ENCODE measurements at places on chromosomes 3 and 15. TPM values are rescaled to one million over a fixed set of nuclear protein-coding genes. Genes with fewer than 3 reads are reported as not detected.

- peaks cover 21% of the 10 kb centered on the region for H3K4me1 ChIP-seq
- no peak overlapping the region for H3K4me3 ChIP-seq
- no peak for DNase-seq
- H3K27me3 ChIP-seq, result no peaks in the 10 kb centered on the region
- no peaks in the 10 kb centered on the region for H3K36me3 ChIP-seq
These were observed 400.5 kb downstream of the PTPRG start for GRCh38 chr3:61961900-61962299.

DNA sequence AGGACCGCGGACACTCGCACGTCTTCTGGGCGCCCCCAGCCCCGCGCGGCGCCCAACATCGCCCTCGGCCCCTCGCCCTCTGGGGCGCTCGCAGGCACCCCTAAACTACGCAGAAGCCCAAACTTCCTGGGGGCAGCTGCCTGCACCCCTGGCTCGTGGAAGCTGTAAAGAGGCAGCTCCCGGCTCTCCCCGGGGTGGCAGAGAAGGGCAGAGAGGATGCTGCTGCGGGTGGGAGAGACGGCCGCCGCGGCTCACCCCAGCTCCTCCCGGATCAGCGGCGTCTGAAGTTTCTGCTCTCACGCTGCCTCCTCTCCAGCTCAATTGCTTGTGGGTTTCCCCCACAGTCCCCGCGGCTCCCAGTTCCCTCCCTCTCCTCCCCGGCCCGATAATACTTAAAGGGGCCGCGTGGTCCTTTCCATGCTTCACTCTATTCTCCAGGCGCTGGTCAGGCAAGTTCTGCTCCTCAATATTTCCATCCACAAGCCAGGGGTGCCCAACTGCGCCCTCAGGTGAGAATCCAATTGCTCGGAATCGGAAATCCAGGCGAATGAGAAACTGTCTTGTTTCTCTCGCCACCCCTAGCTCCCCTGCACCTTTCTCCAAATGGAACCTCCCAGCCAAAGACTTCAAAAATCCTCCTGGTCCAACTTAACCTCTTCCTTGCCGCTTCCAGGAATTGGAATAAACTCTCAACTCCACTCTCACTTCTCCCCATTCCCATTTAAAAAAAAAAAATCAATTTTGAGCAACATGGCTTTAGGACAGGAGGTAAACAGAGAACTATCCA, 748.5 kb downstream of the ROBO1 start:
- peaks cover 54% of the 10 kb centered on the region for H3K27me3 ChIP-seq
- peak overlapping the region; percentile 90 for H3K27ac ChIP-seq
- no peaks in the 10 kb centered on the region for H3K36me3 ChIP-seq
- peak; percentile 77 for DNase-seq

GRCh38 chr15:63042877-63043334, 359 bp downstream of the TPM1 start:
- H3K27ac ChIP-seq, result peak overlapping the region; percentile 99
- peaks cover 18% of the 10 kb centered on the region for H3K27me3 ChIP-seq
- H3K4me3 ChIP-seq, result peak overlapping the region; percentile 83
- DNase-seq, result no peak

GRCh38 chr3:46489875-46490274, 7.9 kb upstream of the RTP3 start:
- H3K36me3 ChIP-seq, result no peaks in the 10 kb centered on the region
- H3K27me3 ChIP-seq, result no peaks in the 10 kb centered on the region
- H3K4me3 ChIP-seq, result no peak overlapping the region
- H3K4me1 ChIP-seq, result peaks cover 23% of the 10 kb centered on the region
- DNase-seq, result no peak

DNA sequence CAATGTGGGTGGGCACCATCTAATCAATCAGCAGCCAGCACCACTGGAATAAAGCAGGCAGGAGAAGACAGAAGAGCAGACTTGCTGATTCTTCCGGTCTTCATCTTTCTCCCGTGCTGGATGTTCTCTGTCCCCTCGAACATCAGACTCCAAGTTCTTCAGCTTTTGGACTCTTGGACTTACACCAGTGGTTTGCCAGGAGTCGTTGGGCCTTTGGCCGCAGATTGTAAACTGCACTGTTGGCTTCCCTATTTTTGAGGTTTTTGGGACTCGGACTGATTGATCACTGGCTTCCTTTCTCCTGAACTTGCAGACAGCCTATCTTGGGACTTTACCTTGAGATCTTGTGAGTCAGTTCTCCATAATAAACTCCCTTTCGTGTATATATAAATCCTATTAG, 292.8 kb downstream of the BCHE start:
- no peak for DNase-seq
- no peak overlapping the region for H3K4me3 ChIP-seq
- H3K4me1 ChIP-seq, result no peaks in the 10 kb centered on the region
- H3K36me3 ChIP-seq, result no peaks in the 10 kb centered on the region
- H3K27ac ChIP-seq, result no peak overlapping the region

DNA sequence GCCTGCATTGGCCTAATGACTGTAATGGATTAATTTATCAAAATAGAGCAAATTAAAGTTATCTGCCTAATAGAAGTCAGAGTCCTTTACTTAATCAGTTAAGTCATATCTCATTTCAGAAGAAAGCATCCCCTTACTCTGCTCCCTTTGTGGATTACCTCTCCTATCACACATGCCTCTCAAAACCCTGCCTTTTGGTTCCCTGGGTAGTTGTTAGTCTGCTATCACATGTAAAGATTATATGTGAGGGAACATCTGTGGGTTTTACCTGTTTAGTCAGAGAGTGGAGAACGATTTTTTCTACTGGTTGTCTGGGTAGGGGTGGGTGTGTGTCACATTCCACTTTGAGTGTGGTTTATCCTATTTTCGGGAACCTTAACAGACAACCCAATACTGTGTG, 16.4 kb downstream of the UBE2E2 start:
- peaks cover 40% of the 10 kb centered on the region for H3K4me1 ChIP-seq
- no peak overlapping the region for H3K4me3 ChIP-seq
- no peaks in the 10 kb centered on the region for H3K27me3 ChIP-seq

- no peak overlapping the region for H3K4me3 ChIP-seq
- H3K27ac ChIP-seq, result no peak overlapping the region
- DNase-seq, result no peak
- H3K36me3 ChIP-seq, result peaks cover 3% of the 10 kb centered on the region
These were observed 5.3 kb downstream of the TXNRD3 start for GRCh38 chr3:126649556-126650092.

GRCh38 chr3:126433105-126433430, 38.4 kb downstream of the CFAP100 start:
- H3K27ac ChIP-seq, result peak overlapping the region; percentile 64
- H3K4me3 ChIP-seq, result no peak overlapping the region
- no peaks in the 10 kb centered on the region for H3K27me3 ChIP-seq
- DNase-seq, result no peak
- H3K4me1 ChIP-seq, result peaks cover 16% of the 10 kb centered on the region

DNA sequence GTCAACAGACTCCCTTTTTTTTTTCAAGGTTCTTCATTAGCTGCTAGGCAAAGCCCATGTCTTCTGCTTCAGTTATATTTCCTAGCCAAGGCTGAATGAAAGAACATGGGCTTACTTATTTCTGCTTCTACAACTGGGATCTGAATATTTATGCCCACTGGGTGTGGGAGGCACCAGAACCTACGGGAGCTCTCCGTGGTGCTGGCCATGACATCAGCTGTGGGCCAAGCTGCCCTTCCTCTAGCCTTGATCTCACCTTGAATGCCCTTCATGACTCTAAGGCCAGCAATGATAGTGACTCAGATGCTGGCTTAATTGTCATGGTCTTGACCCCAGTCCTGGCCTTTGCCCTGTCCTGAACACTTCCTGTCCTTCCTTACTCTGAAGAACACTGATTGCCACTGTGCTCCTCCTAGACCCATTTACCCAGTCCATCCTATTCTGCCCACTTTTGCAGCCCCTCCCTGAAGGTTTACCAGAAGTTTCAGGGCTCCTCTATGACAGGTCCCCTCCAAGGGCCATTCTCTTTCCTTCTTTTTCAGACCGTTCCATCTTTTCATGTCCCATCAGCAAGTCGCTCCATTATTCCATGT, 32.8 kb upstream of the PRR20G start:
- H3K36me3 ChIP-seq, result no peaks in the 10 kb centered on the region
- H3K27ac ChIP-seq, result no peak overlapping the region
- H3K4me3 ChIP-seq, result no peak overlapping the region

DNA sequence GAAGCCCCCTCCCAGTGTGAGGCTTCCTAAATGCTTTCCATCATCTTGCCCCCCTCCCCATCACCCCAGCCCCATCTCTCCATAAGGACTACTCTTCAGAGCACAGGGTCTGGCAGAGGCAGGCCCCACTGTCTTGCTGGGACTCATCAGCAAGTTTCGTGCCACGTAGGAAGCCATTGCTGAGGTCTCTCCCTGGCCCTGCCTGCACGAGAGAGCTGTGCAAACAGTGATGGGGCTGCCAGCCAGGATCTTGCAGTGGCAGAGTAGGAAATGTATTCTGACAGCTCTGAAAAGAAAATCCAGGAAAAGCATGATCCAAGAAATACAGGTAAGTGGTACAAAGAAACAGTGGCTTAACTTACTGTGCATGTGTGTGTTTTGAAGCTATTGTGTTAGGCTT, 22.6 kb downstream of the ISL2 start:
- no peaks in the 10 kb centered on the region for H3K4me1 ChIP-seq
- no peak overlapping the region for H3K27ac ChIP-seq

DNA sequence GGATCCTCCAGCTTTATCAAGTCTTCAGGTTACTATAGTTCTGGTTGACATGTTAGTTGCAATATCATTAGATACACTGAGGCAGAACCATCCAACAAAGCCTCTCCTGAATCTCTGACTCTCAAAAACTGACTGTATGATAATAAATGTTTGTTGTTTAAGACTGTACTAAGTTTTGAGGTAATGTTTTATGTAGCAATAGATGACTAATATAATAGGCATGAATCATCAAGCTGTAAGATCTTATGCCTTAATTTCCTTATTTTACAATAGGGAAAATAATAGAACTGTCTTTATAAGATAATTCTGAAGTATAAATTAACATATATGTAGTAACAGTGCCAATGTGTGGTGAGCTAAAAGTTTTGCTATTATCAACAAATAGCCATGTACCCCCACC, 88.9 kb upstream of the TBC1D5 start:
- no peak overlapping the region for H3K27ac ChIP-seq
- H3K4me3 ChIP-seq, result no peak overlapping the region
- no peak for DNase-seq

GRCh38 chr3:169818316-169818715, 5.6 kb upstream of the LRRC34 start:
- no peaks in the 10 kb centered on the region for H3K36me3 ChIP-seq
- H3K4me3 ChIP-seq, result no peak overlapping the region
- H3K4me1 ChIP-seq, result peaks cover 9% of the 10 kb centered on the region
- DNase-seq, result no peak
- peaks cover 27% of the 10 kb centered on the region for H3K27me3 ChIP-seq

DNA sequence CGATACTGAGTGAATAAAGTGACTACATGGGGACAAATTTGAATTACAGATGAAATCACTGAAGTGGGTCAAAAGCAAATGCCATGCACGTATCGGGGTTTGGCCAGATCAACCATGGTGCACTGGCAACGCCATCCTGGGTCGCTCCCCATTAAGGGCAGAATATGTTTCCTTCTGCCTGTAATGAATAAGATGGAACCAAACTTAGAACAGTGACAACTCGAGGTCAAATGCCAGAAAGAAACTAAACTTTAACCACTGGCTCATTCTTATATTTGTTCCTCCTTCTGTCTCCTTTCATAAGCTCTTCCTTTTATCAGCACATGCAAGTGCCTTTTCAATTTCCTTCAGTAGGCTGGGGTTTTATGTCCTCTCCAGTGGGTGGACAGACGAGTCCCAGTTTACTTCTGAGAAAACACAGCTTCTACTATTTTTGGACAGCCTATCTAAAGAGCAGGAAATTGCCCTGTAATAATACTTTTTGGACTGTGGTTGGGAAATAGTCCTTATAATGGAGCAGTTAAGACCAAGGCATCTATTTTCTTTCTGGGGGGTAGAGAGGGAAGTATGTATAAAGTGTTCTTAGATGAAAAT, 61.4 kb downstream of the WHAMM start:
- H3K36me3 ChIP-seq, result no peaks in the 10 kb centered on the region
- H3K4me3 ChIP-seq, result no peak overlapping the region
- no peaks in the 10 kb centered on the region for H3K27me3 ChIP-seq
- DNase-seq, result no peak
- peaks cover 26% of the 10 kb centered on the region for H3K4me1 ChIP-seq

DNA sequence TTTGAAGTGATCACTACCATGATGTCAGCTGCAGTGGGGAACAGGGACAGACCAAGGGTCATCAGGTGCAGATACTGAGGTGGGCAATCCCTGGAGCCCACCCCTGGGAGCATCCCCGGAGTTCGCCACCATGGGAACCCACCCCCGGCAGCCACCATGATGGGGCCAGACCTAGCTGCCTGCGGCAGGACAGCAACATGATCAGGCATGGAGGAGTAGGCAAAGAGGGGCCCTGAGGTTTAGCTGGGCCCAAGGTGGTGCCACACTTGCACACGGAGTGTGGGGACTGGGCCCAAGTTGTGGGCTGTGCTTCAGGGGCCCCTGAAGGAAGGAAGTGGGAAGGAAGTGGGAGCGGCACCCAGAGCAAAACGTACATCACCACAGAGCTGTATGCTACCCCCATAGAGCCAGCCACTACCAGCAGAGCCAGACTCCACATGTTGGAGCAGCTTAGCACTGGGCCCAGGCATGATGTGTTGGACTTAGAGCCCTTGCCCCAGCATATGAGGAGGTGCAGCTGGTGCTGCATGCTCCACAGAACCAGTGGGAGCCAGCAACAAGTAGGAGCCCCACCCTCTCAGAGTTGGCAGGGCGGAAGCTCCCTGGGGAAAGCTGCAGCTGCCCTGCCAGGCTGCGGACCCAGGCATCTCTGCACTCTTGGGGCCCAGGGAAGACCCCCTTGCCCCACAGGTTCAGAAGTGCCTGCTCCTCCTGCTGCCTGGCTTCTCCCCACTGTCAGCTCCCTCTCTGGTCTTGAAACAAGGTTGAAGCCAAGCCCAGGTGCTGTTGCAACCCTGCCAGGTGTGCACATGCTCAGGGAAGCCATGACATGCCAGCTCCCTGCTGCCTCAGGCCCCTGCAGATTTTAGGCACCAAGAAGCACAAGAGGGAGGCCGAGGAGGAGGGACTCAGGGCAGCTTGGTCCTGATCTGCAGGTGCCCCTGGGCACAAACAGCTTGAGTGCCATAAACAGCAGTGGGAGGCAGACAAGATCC, 515.3 kb downstream of the ZBBX start:
- H3K36me3 ChIP-seq, result no peaks in the 10 kb centered on the region
- no peak overlapping the region for H3K27ac ChIP-seq
- DNase-seq, result no peak
- no peaks in the 10 kb centered on the region for H3K4me1 ChIP-seq
- no peak overlapping the region for H3K4me3 ChIP-seq

DNA sequence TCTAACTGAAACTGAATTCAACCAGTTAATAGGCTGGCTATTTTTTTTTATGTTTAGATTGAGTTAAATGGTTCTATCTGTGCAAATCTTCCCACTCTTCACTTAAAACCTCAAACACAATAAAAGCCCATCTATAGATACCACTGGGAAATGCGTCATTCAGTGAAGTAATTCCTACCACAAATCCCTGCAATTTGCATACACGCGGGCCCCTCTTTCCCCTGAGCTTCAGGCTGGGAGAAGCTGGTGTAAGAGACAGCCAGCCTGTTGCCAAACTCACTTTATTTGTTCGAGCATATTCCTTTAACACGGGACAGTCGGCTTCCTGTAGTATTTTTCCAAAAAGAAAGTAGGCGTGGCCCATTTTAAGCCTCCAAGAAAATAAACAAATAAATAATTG, 26.0 kb upstream of the MCTP2 start:
- no peaks in the 10 kb centered on the region for H3K36me3 ChIP-seq
- H3K27me3 ChIP-seq, result peaks cover 4% of the 10 kb centered on the region
- no peak overlapping the region for H3K4me3 ChIP-seq
- DNase-seq, result no peak

Gene ISG20
- 3.1 TPM for total RNA-seq

Gene MAP6D1
- 2.4 TPM for total RNA-seq

Gene CTXN2
- not detected for total RNA-seq

Data from left ventricle myocardium inferior (tissue), 1 donor.